Heart left ventricle (tissue), 16 donors: ENCODE measurements at places on chromosomes 2 and 18.

DNA sequence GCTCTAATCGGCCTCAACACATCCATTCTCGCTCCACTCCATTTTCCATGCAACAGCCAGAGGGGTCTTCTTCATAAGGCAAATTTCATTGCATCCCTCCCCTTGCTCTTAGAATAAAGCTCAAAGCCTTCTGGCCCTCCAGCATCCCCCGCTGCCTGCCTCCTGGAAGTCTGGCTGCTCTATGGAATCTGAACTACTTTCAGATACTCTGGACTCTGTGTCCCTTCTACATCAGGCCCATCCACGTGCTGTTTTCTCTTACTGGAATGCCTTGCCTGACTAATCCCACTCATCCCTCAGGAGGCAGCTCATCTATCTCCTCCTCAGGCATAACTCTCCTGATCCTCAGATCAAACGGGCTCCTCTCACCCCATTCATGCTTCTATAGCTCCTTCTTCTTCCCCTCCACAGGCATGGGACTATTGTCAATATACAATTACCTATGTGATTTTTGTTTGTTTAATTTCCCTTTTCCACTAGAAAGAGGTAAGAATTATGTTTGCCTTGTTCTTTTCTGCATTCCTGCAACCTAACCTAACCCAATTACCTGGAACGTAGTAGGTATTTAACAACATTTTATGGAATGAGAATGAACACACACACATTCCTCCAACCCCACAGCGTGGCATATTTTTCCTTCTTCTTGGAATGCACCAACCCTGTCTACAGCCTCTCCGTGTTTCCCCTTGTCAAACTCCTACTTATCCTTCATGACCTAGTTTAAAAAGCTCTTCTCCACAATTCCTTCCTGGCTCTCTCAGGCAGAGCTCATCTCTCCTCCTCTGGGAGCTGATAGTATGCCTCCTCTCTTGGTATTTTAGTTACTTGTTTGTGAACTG is 49.5 kb downstream of the LBH start:
- DNase-seq = no peak

DNA sequence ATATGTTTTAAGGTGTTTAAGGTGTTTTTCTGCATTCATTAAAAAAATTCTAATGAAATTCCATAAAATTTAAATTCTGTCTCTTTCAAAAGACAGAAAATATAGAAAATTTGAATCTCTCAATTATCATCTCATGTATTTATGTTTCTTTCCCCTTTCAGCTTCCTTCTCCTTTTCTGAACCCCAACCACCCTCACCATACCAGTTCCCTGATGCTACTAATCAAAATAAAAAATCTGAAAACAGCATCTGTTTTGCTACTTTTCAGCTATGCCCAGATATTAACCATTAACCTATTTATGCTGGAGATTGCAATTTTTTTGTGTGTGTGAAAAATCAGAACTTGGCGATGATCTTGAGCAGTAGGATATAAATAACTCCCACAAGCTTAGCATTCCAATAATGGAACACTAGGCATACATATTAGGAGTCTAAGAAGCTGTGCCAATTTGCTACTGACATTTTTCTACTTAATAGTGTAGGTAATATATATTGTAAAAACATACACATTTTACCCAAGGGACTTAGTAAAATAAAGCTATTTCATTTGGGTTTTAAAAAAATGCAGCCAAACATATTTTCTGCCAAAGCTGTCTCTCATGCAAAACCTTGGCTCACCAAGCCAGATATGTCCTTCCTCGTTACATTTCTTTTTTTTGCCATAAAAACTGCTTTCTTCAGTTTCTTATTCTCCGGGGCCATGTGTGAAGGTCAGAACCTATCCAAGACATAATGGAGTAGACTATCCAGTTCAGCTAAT is 32.6 kb upstream of the AGPS start:
- no peak for DNase-seq

GRCh38 chr2:32039447-32040219 is at the start of gene DPY30:
TSS of gene DPY30 (minus strand) at chr2:32039805. CDS start at chr2:32039456, 349 bp downstream.
- peak; percentile 96 for DNase-seq

GRCh38 chr2:17272652-17273525 is 245.4 kb downstream of the RAD51AP2 start:
- DNase-seq = no peak

DNA sequence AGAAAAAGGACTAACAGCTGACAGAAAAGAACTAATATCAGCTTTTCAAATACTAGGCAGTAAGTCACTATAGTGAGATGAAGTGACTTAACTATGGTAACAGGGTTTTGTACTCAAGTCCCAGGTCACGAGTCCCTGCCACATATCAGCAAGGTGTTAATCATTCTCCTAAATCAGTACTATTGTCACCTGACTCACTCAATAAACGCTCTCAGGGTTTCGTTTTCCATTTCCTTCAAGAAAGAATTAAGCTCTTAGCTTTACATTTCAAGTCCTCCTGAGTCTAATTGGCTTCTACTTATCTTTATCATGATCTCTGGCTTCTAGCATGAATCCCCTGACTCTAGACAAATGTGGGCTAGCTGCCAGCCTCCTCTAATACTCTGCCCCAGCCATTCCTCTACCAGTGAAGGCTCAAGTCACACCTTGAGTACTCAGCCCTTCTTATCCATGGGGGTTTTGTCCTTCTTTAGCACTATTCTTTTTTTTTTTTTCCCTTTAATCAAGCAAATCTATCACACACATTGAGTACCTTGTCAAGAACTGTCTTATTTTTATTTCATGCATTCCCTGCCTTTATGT is 20.0 kb downstream of the BUB1 start:
- no peak for DNase-seq

- DNase-seq = no peak
These were observed 453.9 kb upstream of the FSIP2 start for GRCh38 chr2:185284696-185285095.

GRCh38 chr2:65305934-65306333 is 78.3 kb downstream of the ACTR2 start:
- no peak for DNase-seq

- DNase-seq = peak; percentile 37
These were observed 172.9 kb upstream of the SETBP1 start for GRCh38 chr18:44507729-44508325.
